Pancreas (tissue), 10 donors: ENCODE measurements at places on chromosomes 7 and 10. TPM values are rescaled to one million over a fixed set of nuclear protein-coding genes. Genes with fewer than 3 reads are reported as not detected.

The SHTN1 gene
- total RNA-seq, result 17.9 TPM

The AGAP9 gene
- total RNA-seq, result 11.5 TPM

GRCh38 chr10:16585103-16585502 is 63.4 kb upstream of the C1QL3 start:
- H3K27me3 ChIP-seq, result no peaks in the 10 kb centered on the region
- no peaks in the 10 kb centered on the region for H3K4me1 ChIP-seq
- H3K36me3 ChIP-seq, result no peaks in the 10 kb centered on the region

DNA sequence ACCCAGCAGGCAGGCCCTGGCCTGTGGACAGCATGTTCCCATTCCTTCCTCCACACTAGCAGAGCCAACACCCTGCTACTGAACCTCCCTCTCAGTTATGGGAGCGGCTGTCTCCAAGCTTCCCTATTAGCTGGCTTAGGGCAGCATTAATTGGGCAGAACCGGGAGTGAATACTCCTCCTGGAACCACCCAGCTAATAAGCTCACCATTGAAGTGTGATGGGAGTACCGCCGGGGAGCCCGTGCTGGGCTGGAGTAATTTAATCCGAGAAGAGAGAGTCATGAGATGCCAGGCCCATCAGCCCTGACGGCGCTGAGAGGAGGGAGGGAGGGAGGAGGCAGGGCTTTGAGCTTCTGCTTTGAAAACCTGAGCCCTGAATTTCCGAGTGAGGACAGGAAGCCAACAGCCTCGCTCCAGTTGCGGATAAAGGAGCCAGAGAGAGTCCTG is 31.8 kb upstream of the ELFN1 start:
- no peak for DNase-seq
- H3K27me3 ChIP-seq, result no peaks in the 10 kb centered on the region
- H3K4me1 ChIP-seq, result no peaks in the 10 kb centered on the region

- H3K27me3 ChIP-seq, result no peaks in the 10 kb centered on the region
- no peak overlapping the region for H3K27ac ChIP-seq
- no peak overlapping the region for H3K4me3 ChIP-seq
- no peak for DNase-seq
- no peaks in the 10 kb centered on the region for H3K36me3 ChIP-seq
These were observed 50.4 kb upstream of the ZNF365 start for GRCh38 chr10:62323751-62324150.

GRCh38 chr10:69749178-69750010 is 52.3 kb upstream of the COL13A1 start:
- no peaks in the 10 kb centered on the region for H3K36me3 ChIP-seq
- H3K27me3 ChIP-seq, result no peaks in the 10 kb centered on the region
- H3K4me3 ChIP-seq, result no peak overlapping the region
- H3K27ac ChIP-seq, result no peak overlapping the region
- no peaks in the 10 kb centered on the region for H3K4me1 ChIP-seq
- DNase-seq, result no peak

GRCh38 chr7:65477326-65477725 is 103.7 kb downstream of the ZNF92 start:
- H3K4me1 ChIP-seq, result no peaks in the 10 kb centered on the region
- no peak overlapping the region for H3K4me3 ChIP-seq
- H3K27me3 ChIP-seq, result no peaks in the 10 kb centered on the region
- H3K36me3 ChIP-seq, result no peaks in the 10 kb centered on the region
- no peak for DNase-seq
- H3K27ac ChIP-seq, result no peak overlapping the region
